ENCODE measurements at places on chromosomes 6 and 20.

DNA sequence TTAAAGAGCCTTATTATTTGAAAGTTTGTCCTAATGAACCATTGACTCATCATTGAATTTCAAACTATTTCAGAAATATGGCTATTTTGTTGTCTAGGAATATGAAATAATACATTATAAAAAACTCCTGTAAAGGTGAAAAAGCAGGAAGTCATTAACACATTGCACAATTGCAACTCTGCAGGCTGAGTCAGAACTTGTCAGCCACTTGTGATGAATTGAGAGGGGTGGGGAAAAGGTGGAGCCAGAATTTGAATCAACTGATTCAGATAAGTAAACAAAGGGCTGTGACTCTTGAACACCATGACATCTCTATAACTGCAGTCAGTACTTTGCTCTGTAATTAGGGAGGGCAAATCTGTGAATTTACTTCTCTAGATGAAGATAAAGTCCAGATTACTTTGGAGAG, 6.0 kb downstream of the C6orf141 start:
- no peak for DNase-seq

DNA sequence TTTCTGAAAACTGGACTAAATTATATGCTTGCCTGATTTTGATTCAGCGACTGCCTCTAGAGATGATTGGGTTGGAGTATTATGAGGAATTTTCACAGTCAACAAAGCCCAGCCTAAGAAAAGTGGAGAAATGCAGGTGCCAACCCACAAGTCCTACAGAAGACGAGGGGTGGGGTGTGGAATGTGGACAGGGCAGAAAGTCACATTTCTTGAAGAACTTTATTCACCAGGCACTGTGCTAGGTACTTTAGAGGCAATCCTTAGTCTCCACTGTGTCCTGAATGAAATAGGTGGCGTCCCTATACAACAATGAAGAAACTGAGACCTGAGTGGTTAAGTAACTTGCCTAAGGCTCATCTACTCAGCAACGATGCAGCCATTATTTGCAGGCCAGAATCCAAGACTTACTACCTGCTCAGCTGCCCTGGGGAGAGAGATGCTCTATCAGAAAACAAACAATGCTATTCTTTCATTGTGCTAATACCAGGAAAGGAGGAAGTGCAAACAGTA, 106.3 kb downstream of the RNF144B start:
- DNase-seq: no peak

DNA sequence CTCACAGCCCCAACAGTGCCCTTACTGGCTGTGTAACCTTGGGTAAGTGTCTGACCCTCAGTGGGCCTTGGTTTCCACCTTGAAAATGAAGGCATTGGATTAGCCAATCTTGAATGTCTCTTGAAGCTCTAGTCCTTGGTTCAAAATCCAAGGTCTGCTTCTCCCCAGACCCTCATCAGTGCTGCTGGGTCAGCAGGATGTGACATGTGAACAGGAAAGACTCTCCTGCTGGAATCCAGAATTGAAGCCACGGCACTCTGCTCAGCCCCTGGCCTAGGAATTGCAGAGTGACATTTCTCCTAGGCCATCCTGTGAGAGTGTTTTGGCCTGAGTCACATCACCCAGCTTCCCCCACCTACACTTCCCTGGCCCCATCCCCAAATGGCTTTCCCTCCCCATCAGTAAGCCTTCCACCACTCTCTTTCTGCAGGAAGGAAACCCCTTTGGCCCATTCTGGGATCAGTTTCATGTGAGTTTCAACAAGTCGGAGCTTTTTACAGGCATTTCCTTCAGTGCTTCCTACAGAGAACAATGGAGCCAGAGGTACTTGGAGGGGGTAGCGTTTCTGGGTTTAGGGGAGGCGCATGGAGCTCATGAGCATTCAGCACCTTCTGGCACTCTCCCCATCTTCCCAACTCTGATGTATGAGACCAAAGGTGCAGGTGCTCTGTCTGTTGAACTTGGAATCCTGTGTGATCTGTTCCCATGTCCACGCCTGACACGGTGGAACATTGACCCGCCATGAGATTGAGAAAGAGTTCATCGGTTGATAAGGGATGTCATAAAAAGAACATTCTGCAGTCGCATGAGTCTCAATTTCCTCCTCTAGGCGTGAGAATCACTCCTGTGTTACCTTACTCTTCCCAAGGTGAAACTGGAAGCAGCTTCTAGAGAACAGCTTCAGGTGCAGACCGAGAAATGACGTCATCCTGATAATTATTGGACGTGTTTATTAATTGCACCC, 8.8 kb downstream of the POFUT1 start:
- no peak for DNase-seq

- no peak for DNase-seq
These were observed 252.7 kb downstream of the SOD2 start for GRCh38 chr6:159440349-159440748.

GRCh38 chr6:107699254-107699653, 124.9 kb downstream of the SCML4 start:
- DNase-seq: no peak

DNA sequence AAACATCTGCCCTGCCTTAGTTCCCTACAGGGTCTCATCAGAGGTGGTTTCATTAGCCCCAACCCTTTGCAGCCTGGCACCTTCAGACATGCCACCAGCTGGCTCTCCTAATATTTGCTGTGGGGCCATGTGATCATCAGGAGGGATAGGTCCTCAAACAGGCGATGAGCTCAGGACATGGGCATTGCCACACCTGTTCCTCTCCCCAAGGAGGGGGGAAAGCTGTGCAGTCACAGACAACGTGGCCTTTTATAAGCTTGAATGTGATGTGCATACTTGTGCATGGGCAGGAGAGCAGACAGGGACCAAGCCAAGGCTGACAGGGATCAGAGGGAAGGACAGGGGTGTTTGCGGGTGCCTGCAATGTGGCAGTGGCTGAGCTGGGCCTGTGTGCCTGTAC, 78.8 kb upstream of the ZNFX1 start:
- no peak for DNase-seq

- DNase-seq: no peak
These were observed 335.3 kb downstream of the CD83 start for GRCh38 chr6:14452567-14453527.

GRCh38 chr20:58019027-58019849, 209.2 kb downstream of the ANKRD60 start:
- DNase-seq: no peak

GRCh38 chr20:20371681-20372080, 3.8 kb downstream of the INSM1 start:
- DNase-seq: no peak

DNA sequence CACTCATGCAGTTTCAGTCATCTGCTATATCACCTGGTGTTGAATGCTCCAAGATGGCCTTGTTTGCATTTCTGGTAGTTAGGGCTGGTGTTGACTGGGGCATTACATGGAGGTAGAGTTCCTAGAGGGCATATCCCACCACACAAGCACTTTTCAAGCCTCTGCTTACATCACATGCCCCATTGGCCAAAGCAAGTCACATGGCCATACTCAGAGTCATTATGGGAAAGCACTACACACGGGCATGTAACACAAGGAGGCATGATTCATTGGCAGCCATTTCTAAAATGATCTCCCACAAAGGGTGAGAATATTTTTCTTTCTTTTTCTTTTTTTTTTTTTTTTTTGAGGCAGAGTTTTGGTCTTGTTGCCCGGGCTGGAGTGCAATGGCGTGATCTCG, 73.2 kb downstream of the TRMT6 start:
- DNase-seq: no peak

DNA sequence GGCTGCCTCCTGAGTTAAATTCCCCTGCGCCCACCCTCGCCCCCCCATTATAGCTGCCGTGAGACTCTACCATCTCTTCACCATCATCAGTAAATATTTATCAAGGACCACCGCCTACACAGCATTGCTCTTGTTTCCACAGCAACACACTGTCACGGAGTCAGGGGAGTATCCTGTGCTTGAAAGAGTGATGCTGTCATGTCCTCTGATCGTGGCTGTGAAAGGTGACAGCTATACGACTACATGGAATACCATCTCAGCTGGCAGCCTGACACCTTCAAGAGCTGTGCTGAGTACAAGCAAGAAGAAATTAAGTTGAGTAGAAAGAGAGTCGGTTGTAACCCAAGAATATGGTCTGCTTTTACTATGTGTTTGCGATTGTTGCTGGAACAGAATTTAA, 3.4 kb downstream of the PTPRT start:
- DNase-seq: no peak

GRCh38 chr20:21712443-21713059, 7.1 kb downstream of the PAX1 start:
- DNase-seq: no peak

- DNase-seq: no peak
These were observed 148.8 kb downstream of the LRFN2 start for GRCh38 chr6:40438246-40438887.

- DNase-seq: no peak
These were observed 19.2 kb upstream of the PTGIS start for GRCh38 chr20:49587111-49587570.

DNA sequence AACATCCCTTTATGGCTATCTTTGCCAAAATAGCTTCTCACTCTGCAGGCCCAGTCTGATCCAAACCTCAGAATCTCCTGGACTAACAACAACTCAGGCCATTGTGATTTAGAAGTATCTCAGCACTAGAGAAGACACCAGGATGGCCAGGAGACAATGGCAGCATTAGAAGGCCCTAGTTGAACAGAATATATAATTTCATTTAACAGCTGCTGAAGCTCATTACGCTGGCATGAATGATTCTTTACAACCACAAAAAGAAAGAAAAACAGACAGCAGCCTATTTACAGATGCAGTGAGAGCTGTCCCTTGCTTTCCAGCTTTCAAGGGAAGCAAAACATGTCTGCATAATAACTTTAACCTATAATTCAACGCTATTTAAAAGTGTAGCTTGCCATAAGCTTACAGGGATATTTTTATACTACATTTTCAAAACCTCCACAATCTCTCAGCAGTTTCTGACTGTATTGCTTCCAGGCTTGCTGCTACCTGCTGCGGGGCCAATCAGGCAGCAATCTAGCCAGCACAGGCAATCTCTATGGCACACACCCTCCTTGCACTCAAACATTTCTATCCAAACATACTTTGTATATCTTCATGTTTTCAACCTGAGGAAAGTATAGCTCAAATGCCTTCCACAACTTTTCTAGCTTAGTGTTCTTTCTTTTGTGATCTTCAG, 107.3 kb downstream of the OGFRL1 start:
- no peak for DNase-seq

DNA sequence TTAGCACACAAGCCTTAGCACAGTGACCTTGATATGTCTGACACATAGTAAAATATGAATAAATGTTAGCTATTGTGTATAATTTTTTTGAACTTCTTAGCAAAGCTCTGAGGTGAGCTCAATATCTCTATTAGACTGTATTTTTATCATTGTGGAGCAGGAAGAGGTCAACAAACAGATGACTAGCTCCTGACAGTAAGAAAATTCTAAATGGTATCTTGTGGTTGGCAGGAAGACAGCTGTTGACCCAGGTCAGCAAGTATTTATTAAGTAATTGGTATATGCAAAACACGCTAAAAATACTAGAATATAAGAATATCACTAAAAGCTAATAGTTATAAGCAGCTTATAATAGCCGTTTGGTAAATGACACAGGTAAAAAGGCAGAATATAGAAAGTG, 77.5 kb upstream of the MARCKS start:
- no peak for DNase-seq

GRCh38 chr20:31840906-31841816, 4.2 kb downstream of the FOXS1 start:
- DNase-seq: no peak

DNA sequence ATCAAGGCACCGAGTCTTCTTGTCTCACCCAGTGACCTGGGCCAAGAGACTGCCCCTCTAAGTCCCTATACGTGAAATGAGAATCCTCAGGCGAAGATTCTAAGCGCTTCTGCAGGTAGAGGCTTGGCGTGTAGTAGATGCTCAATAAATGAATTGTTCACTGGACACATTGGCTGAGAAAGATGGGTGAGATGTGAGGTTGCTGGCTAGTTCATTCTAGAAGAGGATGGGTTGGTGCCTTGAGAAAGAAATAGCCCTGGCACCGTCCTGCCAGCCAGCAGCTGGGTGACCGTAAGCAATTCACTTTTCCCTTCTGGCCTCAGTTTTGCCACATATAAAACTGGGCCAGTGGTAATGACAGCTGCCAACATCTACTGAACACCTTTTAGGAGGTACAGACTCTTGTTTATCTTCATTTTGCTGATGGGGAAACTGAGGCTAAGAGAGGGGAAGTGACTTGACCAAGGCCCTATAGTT, 1.4 kb downstream of the SRC start:
- DNase-seq: no peak

DNA sequence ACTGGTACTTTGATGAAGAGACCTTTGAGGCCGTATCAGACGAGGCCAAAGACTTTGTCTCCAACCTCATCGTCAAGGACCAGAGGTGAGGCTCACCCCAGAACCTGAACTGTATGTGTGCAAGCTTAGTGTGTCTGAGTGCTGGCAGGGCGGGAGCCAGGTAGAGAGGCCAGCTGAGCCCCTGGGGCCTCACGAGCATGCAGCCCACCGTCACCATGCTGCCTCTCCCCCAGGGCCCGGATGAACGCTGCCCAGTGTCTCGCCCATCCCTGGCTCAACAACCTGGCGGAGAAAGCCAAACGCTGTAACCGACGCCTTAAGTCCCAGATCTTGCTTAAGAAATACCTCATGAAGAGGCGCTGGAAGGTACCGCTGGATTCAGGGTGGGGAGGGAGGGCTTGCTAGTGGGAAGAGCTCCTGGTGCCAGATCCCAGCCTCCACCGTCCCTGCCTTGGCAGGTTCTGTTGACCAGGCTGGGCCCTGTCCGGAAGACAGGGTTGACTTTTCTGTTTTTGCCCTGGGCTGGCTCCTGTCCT, 12.7 kb downstream of the MYLK2 start:
- no peak for DNase-seq

- DNase-seq: no peak
These were observed 5.4 kb downstream of the ADA start for GRCh38 chr20:44646023-44646640.

DNA sequence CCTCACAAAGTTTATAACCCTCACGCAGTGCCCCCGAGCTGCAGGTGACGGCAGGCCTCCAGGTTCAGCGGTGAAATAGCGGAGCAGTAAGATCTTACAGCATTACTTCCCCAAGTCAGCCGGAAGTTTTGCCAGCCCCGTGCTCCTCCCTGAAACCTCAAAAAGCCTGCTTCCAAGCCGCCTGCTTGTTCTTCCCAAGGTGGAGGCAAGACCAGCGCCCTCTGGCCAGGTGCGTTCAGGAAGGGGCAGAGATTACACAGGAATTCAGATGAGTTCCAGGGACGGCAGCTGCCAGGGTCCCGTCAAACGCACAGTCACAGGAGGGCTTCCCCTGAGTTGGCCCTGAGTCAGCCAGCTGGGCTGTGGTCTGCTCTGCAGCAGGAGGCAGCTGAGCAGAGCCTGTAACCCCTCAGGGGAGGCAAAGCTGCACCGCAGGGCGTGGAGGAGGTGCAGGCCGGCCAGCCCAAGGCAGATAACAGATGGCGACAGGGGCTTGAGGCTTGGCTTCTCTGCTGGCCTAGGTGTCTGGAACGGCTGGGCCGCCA, 124.1 kb upstream of the RPS6KA2 start:
- DNase-seq: no peak
